ENCODE measurements at places on chromosomes 5 and 9.

GRCh38 chr9:105054491-105054890 is 126.5 kb upstream of the ABCA1 start:
- DNase-seq: no peak

GRCh38 chr9:91071184-91071990 is 269.8 kb downstream of the SYK start:
- DNase-seq: no peak

- DNase-seq: no peak
Measured at GRCh38 chr5:123647066-123647465, 135.1 kb downstream of the CSNK1G3 start.

GRCh38 chr5:41240390-41240789 is 27.1 kb upstream of the C6 start:
- no peak for DNase-seq

DNA sequence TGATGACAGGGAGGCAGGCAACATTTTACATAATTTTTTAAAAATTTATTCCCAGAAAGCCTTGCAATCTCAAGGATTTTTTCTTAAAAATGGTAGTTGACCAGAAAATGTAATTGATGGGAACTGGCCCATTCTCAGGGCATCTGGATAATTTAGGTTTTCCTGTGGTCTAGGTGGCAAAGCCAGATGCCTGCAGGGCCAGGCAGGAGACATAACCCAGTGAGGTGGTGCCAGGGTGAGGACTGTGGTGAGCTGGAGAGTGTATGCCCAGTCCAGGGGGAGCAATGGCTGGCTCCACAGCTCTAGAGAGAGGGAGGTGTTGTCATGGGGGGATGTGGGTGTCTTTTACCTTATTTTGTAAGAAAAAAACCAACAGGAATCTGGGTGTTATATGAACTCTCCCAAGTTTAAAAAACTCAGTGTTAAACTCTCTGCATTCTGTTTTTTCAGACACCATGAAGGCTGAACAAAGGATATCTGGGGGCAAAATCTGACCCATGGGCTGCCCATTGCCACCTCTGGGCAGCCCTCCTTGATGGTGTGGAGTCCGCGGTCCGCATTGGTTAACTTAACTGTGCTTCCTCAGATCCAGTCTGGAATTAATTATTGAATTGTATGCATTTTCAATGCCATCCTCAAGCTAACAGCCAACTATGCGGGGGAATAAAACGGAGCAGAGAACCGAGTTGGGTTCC is 43.9 kb downstream of the BOD1 start:
- no peak for DNase-seq

DNA sequence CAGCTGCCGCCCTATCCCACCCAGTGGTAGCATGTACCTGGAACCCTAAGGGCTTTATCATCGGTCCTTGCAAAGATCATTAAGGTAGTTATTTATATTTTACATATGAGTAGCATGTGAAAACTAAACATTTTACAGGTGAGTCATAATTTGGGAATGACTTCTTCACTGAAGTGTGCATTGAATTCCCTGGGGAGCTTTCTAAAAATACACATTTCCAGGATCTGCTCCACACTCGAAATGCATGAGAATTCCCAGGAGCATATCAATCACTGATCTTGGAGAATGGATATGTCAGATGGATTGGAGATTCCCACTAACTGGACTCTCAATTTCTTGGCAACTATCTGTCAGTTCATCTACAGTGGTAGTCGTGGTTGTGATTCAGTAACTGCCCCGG is 717.5 kb downstream of the IRX1 start:
- DNase-seq: no peak

DNA sequence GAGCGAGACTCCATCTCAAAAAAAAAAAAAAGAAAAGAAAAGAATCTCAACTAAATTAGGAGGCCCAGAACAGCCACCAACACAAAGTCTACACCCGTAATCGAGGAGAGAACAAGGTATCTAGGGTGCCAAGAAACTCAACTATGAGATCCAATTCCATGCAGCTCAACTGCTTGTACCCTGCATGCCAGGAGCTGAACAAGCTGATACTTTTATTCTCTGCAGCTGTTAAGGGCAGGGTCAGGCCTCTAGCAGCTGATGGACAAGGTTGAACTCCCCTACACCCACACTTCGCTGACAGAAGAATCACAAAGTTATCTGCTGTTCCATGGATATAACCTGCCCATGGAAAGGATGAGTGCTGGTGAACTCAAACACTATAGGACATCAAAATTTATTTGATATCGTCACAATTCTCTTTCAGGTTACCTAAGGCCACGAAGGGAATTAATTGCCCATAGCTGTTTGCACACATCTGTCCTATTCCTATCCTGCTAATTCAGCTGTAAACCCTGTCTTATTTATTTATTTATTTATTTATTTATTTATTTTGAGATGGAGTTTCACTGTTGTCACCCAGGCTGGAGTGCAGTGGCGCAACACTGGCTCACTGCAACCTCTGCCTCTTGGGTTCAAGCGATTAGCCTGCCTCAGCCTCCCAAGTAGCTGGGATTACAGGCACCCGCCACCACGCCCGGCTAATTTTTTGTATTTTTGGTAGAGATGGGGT is 20.7 kb downstream of the UBAP2 start:
- DNase-seq: no peak

DNA sequence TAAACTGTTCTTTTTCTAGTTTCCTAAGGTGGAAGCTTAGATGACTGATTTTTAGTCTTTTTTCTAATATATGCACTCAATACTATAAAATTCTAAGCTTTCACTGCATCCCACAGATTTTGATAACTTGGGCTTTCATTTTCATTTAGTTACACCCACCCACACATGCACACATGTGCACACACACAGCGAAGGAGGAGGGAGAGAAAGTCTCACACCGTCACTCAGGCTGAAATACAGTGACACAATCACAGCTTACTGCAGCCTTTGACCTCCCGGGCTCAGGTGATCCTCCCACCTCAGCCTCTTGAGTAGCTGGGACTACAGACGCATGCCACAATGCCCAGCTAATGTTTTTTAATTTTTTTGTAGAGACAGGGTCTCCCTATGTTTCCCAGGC is 96.5 kb downstream of the SMIM23 start:
- DNase-seq: no peak

- no peak for DNase-seq
Measured at GRCh38 chr9:112753725-112754124, 3.2 kb downstream of the SNX30 start.

- no peak for DNase-seq
Measured at GRCh38 chr5:40268088-40268487, 411.6 kb upstream of the PTGER4 start.

DNA sequence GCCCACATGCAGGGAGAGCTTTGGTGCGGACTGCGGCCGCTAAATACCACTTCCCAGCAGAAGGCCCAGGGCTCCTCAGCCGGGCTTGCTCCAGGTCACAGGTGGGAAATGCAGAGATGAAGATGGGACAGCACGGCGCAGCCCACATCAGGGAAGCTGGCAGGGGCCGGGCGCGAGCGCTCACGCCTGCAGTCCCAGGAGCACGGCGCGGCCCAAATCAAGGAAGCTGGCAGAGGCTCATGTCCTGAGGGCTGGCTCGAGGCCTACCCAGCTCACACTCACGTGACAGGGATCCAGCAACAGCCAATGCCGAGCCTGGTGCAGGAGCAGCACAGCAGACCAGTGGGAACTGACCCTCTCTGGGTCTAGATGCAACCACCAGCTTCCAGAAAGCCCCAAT is 16.3 kb downstream of the LPCAT1 start:
- no peak for DNase-seq

GRCh38 chr5:178388386-178389025 is 155.9 kb upstream of the PHYKPL start:
- DNase-seq: no peak

DNA sequence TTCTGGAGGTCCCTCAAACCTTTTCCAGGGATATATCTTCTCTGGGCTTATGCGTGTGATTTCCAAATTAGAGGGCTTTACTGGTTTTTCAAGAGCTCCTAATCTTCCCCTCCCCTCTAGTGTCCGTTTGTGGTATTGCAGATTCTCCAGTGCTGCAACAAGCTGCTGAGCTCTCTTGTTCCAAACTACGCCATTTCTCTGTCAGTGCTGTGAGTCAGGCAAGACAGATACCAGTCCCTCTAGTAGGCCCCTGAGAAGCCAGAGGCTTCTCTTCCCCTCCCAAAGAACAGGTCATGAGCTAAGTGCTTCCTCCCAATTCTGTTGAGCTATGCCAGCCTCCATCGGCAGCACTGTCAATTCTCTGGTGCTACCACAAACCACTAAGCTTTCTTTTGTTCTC is 149.5 kb downstream of the FANCC start:
- no peak for DNase-seq

DNA sequence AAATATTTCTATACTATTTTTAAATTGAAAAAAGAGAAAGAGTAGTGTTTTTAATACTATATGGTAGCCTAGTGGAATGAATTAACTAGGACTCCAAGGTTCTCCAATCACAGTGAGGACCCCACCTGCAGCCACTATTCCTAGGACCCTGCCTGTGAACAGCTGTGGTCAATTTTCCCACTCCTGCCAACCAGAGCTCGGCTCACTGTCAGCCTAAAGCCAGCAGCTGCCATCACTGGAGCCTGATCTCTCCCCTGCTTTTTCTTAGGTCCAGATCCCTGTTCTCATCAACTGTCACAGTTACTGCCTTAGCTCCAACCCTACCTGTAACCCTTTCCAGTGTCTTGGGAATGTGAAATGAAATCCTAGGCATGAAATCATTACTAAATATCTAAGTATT is 25.3 kb downstream of the ARSB start:
- DNase-seq: no peak

DNA sequence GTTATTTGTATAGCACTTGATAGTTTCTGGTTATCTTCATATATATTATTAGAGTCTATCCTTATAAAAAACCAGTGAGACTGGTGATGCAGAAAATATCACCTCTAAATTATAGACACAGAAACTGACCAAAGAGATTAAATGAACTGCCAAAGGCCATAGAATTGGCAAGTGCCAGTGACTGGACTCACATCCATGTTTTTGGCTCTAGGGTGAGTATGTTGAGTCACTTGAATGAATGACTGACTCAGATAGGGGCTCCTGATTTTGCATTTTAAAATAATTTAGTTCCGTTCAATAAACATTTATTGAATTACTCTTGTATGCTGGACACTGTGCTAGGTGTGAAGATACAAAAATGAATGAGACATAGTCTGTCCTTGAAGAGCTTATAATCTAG is 70.7 kb downstream of the NR2F1 start:
- DNase-seq: no peak

GRCh38 chr5:66206465-66206864 is 62.4 kb downstream of the SREK1 start:
- DNase-seq: no peak

GRCh38 chr5:91288118-91288916 is 94.8 kb downstream of the ARRDC3 start:
- DNase-seq: no peak

DNA sequence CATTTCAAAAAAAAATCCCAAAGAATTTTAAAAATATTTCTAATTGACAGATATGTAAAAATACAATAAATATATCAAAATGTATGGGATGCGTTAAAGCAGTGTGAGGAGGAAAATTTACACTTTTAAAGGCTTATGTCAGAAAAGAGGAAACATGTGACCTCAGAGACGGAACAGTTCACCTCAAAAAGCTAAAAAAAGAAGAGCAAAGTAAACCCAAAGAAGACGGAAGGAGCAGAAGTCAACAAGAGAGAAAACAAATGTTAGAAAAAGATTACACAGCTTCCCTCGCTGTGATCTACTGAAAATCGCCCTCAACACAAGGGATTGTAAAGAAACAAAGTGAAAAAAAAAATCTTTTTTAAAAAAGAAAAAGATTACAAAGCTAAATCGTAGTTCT is 186.9 kb downstream of the AUH start:
- DNase-seq: no peak

- DNase-seq: no peak
Measured at GRCh38 chr9:69916950-69917349, 96.3 kb downstream of the CFAP95 start.

DNA sequence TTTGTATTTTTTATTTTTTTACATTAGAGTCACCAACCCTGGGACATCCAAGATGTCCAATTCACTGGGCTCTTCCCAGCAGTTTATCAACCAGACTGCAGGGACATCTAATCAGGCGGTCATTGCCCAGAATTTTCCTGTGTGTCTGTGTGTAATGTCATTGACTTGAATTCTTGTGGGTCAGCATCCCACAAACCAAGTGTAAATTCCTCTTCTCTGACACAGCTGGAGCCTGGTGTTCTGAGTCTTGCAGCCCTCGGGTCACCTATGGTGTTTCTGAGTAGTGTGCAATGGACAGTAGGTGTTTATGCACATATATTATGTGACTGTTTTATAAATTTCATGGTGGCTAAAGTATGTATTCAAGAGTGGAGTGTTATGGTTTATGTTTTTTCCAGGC is 815.7 kb downstream of the SEMA5A start:
- DNase-seq: no peak

DNA sequence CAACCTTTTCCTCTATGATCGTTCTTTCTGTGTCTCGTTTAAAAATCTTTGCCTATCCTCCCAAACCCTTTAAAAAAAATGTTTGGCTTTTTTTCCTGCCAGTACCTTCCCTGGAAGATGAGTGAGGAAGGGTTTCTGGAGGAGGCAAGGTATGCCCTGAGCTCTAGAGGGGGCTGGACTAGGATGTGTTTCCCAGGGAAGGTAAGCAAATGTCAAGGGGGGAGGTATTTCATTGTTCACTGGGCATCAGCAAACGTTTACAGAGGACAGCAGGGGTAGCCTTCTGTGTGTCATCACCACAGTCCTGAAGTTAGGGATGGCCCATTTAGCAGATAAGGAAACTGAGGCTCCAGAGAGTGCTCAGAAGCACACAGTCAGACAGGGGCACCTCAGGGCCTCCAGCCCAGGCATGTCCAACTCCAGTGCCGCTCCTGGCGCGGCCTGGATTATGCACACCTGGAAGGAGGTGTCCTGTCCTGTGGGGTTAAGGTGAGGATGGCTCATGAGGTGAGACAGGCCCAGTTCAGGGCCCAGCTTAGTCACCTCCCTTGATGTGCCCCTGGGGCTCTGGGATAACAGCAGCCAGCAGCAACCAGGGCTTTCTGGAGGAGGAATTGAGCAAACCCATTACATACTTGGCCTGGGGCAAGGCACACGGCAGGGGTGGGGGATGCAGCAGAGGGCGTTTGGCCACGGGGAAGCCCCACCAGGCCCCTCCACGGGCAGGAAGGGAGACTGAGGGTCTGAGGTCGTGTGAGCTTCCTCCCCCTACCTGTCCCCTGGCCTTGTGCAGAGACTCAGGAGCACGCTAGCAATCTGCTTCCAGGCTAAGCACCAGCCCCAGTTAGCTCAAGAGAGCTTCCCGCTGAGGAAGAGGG is 100.3 kb upstream of the LMX1B start:
- no peak for DNase-seq

Measured in amygdala (tissue), 56 donors.